ENCODE measurements at places on chromosomes 6 and 20. TPM values are rescaled to one million over a fixed set of nuclear protein-coding genes. Genes with fewer than 3 reads are reported as not detected.
A peak's percentile ranks its signal among the peaks of the same experiment; 100 is the strongest.

GRCh38 chr6:132052096-132052495 lies 100.9 kb upstream of the CCN2 start:
- no peaks in the 10 kb centered on the region for H3K36me3 ChIP-seq
- no peaks in the 10 kb centered on the region for H3K4me1 ChIP-seq
- H3K27ac ChIP-seq: no peak overlapping the region
- no peaks in the 10 kb centered on the region for H3K27me3 ChIP-seq
- H3K4me3 ChIP-seq: no peak overlapping the region

The TNF gene
- total RNA-seq: 11.5 TPM

The C2 gene
- 18.6 TPM for total RNA-seq

The TOX2 gene
- 47.0 TPM for total RNA-seq

GRCh38 chr6:161111261-161111660 lies 119.7 kb downstream of the MAP3K4 start:
- no peaks in the 10 kb centered on the region for H3K27me3 ChIP-seq
- peaks cover 66% of the 10 kb centered on the region for H3K36me3 ChIP-seq
- DNase-seq: no peak
- no peak overlapping the region for H3K4me3 ChIP-seq
- peaks cover 2% of the 10 kb centered on the region for H3K4me1 ChIP-seq
- H3K27ac ChIP-seq: no peak overlapping the region

DNA sequence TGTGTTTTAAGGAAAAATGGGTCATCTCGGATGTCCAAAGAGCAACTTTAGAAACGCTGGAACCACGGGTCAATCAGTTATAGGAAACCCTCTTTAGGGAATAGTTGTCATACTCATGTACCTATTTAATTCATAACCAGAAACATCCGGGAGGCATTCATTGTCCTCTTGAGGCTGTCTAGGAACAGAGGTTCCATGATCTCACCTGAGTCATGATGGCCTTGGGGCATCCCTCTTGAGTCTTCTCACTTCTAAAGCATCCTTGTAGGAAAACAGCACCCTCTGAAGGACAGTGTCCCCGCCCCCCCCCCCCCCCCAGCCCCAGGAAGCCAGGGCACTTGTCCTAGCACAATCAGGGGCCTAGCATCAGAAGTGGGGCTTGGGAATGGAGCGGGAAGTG lies 46.3 kb upstream of the CDH4 start:
- DNase-seq: no peak
- H3K4me3 ChIP-seq: no peak overlapping the region
- H3K4me1 ChIP-seq: no peaks in the 10 kb centered on the region
- H3K36me3 ChIP-seq: no peaks in the 10 kb centered on the region
- no peak overlapping the region for H3K27ac ChIP-seq

- H3K4me1 ChIP-seq: no peaks in the 10 kb centered on the region
- no peaks in the 10 kb centered on the region for H3K27me3 ChIP-seq
- no peak for DNase-seq
- H3K4me3 ChIP-seq: no peak overlapping the region
- no peak overlapping the region for H3K27ac ChIP-seq
Measured at GRCh38 chr6:53920881-53921280, 126.1 kb downstream of the LRRC1 start.

The NNAT gene
- not detected for total RNA-seq

The DYNLT2 gene
- 0.21 TPM for total RNA-seq

The SEMG1 gene
- total RNA-seq: not detected

DNA sequence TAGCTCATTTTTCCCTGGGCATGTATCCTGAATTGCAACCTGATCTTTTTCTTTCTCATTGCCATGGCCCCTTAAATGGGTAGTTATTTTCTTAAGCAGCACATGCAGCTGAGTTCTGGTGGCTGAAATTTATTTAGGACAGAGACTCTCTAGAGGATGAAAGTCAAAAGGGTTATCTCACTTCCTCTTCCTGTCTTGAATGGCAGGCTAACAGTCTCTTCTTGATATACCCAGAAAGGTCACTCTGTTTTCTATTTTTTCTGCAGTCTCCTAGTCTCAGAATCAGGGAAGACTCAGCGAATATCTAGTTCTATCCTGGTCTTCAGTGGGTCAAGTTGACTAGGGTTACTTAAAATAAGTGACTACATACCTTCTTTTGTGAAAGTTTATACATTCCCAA lies 243.3 kb downstream of the EPHA7 start:
- no peaks in the 10 kb centered on the region for H3K36me3 ChIP-seq
- DNase-seq: no peak
- no peak overlapping the region for H3K4me3 ChIP-seq

DNA sequence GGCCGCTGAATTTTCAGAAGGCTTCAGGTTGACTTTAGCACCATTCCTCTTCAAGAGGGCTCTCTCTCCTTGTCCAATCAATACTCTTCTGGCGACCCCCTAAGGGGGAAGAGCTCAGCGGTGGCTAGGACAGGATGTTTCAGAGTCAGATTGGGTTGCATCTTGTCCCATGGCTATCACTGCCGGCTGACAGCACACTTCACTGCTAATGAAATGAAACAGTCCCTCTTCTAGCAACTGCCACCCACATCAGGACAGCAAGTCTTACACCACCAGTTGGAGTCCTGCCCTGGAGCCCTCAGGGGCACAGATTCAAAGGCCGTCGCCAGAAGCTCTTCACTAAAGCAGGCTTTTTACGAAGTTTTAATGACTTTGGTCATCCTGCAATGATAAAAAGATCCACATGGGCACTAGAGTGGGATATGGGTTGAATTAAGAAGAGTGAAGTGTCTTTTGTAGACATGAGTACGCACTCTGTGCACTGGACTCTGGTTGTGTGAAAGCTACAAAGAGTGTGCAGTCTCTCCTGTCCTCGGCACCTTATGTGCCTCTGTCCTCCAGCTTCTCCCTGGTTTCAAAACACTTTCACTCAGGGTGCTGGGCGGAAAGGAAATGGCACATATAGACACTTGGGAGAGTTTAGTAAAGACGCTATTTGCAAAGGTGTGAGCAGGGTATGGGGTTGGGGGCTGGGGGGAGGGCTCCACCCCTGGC lies 66.1 kb upstream of the SLC22A16 start:
- H3K27me3 ChIP-seq: no peaks in the 10 kb centered on the region
- H3K36me3 ChIP-seq: no peaks in the 10 kb centered on the region
- no peak overlapping the region for H3K4me3 ChIP-seq

The GPR6 gene
- total RNA-seq: not detected

The PARD6B gene
- total RNA-seq: 1.2 TPM

- H3K4me3 ChIP-seq: no peak overlapping the region
- H3K27me3 ChIP-seq: no peaks in the 10 kb centered on the region
- DNase-seq: no peak
- H3K27ac ChIP-seq: no peak overlapping the region
- no peaks in the 10 kb centered on the region for H3K4me1 ChIP-seq
Measured at GRCh38 chr6:81763968-81764367, 11.5 kb upstream of the TENT5A start.

The RNF39 gene
- not detected for total RNA-seq

The CST9 gene
- not detected for total RNA-seq

- H3K4me1 ChIP-seq: no peaks in the 10 kb centered on the region
- H3K27ac ChIP-seq: no peak overlapping the region
- DNase-seq: no peak
- H3K36me3 ChIP-seq: peaks cover 3% of the 10 kb centered on the region
- no peak overlapping the region for H3K4me3 ChIP-seq
- no peaks in the 10 kb centered on the region for H3K27me3 ChIP-seq
Measured at GRCh38 chr6:43331891-43332290, 23.3 kb upstream of the CRIP3 start.

The SRSF12 gene
- total RNA-seq: 0.53 TPM

DNA sequence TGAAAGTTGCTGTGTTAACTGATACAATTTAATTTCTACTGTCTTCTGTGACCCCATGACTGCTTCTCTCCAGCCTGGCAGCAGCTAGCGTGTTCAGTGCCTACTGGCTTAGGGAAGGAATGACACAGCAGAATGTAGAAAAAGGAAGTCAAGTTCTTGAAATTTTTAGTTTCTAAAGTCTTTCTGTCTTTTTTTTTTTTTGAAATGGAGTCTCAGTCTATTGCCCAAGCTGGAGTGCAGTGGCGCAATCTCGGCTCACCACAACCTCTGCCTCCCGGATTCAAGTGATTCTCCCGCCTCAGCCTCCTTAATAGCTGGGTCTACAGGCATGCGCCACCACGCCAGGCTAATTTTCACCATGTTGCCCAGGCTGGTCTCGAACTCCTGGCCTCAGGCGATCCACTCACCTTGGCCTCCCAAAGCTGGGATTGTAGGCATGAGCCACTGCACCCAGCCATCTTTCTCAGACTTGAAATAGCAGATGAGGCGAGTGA lies 39.3 kb downstream of the PCNA start:
- peak; percentile 81 for DNase-seq
- H3K27me3 ChIP-seq: no peaks in the 10 kb centered on the region
- peaks cover 2% of the 10 kb centered on the region for H3K4me1 ChIP-seq
- no peak overlapping the region for H3K4me3 ChIP-seq
- H3K36me3 ChIP-seq: no peaks in the 10 kb centered on the region

DNA sequence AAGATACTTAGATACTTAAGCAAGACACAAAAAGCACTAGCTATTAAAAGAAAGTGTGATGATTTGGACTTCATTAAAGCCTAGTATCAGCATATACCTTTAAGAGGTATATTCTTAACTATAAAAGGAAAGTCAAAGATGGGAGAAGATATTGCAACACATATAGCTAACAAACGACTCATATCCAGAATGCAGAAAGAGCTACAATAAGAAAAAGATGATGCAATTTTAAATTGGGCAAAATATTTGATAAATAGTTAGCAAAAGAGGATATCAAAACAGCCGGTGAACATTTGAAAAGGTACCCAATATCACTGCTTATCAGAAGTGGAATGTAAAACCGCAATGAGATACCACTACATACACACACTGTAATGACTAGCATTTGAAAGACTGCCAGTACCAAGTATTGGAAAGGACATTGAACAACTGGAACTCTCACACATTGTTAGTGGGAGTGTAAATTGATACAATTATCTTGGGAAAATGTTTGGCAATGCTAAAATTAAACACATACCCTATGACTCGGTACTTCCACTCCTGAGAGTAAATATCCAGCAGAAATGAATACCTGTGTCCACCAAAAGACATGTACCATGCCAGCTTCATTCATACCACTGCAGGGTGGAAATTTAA lies 25.7 kb downstream of the MUC22 start:
- DNase-seq: no peak
- H3K4me3 ChIP-seq: no peak overlapping the region
- H3K27ac ChIP-seq: no peak overlapping the region
- H3K27me3 ChIP-seq: no peaks in the 10 kb centered on the region
- H3K36me3 ChIP-seq: no peaks in the 10 kb centered on the region
